Left renal pelvis (tissue), 4 donors: ENCODE measurements at places on chromosomes 2 and 18.
A peak's percentile ranks its signal among the peaks of the same experiment; 100 is the strongest.

DNA sequence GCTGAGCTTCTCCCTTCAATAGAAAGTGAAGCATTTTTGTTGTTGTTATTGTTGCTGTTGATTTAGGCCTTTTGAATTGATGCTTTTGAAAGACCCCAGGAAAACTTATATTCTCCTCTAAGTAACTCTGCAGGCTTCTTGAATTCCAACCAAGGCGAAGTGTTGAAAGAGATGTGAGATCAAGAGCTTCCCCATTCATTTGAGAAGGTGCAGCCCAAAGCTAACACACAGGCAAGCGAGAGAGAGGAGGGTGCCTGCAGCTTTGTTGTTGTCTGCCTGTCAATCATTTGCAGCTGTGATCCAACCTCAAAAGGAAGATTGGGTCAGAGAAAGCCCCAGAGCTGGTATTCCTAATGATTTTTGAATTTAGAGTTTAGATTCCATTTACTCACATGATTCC is 963.6 kb upstream of the CNTNAP5 start:
- DNase-seq: no peak

DNA sequence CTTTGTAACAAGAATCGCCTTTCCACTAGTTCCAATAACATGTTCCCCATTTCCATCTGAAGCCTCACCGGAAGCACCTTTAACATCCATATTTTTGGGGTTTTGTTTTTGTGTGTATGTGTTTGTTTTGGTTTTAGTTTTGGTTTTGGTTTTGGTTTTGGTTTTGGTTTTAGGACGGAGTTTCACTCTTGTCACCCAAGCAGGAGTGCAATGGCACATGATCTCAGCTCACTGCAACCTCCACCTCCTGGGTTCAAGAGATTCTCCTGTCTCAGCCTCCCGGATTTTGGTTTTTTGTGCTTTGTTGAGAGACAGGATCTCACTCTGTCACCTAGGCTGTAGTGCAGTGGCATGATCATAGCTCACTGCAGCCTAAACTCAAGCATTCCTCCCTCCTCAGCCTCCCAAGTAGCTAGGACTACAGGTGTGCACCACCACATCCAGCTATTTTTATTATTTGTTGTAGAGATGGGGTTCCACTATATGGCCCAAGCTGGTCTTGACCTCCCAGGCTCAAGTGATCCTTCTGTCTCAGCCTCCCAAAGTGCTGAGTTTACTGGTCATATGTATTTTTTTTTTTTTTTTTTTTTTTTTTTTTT is 36.3 kb downstream of the TGOLN2 start:
- no peak for DNase-seq

GRCh38 chr2:199607914-199608313 is 150.2 kb upstream of the SATB2 start:
- no peak for DNase-seq

GRCh38 chr2:25388491-25388890 is 46.8 kb upstream of the DNMT3A start:
- no peak for DNase-seq

GRCh38 chr2:239751679-239752355 is 273.3 kb downstream of the NDUFA10 start:
- DNase-seq: no peak

DNA sequence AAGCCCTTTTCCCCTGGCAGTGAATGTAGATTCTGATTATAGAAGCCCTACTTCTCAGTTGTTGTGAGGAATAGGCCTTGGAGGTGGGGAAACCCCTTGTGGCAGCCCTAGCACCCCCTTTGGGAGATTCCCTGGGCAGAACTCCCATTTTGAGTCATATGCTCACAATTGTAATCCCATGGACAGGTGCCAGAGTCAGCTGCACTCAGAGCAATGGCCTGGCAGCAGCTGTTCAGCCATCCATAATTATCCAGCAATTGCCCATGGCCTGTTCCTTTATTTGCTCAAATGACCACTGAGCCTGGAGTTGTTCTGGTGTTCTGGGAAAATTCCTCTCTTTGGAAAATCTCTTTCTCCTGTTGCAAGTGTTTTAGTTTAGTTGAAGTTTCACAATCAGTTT is 71.7 kb downstream of the PTRHD1 start:
- no peak for DNase-seq

DNA sequence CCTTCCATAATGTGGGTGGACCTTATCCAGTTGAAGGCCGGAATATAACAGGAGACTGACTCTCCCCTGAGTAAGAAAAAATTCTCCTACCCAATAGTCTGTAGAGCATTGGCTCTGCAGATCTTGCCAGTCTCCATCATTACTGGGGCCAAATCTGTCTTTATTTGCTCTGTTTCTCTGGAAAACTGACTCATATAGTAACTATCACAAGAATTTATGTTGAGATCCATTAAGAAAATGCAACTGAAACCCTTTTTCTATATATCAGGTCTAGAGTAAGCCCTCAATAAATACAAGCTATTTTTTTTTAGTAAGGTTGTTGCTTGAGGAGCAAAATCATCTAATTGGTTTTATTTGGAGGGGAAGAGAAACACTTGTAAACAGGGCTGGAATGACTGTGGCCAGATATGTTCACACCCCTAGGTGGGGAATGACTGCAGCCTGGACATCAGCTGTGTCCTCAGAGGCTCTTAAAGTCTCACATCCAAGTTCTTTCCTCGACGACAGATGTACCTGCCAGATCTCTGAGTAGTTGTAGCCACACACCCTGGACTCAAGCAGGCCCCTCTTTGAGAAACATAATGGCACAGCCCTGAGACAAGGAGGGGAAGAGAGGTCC is 339.7 kb downstream of the TNS1 start:
- DNase-seq: no peak

DNA sequence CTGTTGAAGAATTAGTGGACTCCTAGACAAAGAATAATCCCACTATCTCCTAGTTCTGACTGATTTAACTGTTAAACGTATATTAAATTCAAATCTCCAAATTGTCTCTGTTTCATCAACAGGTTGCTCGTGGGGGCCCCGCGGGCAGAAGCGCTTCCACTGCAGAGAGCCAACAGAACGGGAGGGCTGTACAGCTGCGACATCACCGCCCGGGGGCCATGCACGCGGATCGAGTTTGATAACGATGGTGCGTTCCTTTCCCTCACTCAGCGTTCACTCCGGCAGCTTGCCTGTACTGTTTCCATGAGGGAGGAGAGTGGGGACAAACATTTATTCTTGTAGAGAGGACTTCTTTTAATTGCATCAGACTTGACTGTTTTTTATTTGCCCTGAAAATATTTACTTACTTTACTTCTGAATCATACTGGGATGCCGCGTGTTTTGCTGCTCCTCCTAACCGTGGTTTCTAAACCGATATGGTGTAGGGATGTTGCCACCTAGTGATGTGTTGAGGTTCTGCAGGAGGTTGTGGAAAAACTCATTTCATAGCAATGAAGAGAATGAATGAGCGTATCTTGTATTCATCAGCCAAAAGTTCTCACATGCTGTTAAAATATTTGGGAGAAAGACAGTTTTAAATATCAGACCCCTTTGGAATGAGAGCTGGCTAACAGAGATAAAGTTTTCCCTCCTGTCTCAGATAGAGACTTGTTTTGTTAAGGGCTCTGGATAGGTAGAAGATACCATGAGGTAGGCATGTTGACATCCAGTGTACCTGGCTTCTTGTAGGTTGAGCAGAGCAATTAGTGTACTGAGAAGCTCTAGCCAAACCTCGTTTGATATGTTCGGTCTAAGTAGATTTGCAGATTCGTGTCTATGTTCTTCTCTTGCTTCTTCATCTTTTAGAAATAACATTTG is 38.3 kb downstream of the ITGA6 start:
- DNase-seq: no peak

DNA sequence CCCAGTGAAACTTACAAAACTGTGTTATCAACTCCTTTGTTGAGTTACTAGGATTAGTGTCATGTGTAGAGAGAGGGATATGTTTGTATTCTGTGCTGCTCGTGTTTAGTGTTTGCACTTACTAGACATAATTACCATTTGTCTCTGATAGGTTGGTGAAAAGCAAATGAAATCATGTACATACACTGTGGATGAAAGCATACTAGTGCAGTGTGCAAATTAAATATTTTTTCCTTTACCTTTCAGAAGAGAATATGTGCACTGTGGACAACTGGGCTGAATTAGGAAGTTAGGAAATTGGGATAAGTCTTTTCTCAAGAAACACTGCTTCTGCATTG is 1.2 kb downstream of the KIAA1328 start:
- no peak for DNase-seq

- DNase-seq: no peak
Observed at GRCh38 chr2:26605195-26605998, 35.8 kb downstream of the CIB4 start.

DNA sequence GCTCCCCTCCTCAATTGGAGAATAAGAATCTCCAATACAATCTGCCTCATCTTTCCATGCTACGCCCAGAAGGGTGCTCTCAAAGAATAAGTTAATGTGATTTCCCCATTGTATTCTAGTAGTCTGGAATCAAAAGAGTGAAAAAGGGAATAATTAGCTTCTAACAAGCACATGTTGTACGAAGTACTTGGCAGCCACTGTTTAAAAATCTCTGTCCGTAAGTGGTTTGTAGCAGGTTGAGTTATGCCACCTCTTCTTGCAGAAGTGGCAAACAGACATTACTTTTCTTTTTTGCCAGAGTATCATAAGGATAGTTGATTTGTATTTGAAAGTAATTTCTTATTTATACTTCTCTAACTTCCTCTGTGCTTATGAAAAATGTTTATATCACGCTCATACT is 184.7 kb downstream of the CD226 start:
- no peak for DNase-seq

DNA sequence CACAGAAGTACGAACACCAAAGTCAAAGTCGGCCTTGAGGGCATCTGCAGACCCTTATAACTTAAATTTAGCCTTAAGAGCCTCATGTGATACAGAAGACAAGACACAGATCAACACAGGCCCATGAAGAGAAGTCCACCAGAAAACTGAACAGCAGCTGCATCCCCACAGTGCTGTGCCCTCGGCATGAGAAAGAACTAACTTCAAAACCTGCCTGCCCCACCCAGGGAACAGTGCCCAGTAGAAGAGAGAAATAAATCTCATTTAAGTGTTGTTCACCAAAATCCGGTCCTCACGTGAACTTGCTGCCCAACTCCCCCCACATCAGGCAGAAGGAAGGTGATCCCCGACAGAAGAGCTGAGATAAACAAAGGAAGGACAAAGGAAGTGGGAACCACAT is 73.7 kb downstream of the PXDN start:
- no peak for DNase-seq

DNA sequence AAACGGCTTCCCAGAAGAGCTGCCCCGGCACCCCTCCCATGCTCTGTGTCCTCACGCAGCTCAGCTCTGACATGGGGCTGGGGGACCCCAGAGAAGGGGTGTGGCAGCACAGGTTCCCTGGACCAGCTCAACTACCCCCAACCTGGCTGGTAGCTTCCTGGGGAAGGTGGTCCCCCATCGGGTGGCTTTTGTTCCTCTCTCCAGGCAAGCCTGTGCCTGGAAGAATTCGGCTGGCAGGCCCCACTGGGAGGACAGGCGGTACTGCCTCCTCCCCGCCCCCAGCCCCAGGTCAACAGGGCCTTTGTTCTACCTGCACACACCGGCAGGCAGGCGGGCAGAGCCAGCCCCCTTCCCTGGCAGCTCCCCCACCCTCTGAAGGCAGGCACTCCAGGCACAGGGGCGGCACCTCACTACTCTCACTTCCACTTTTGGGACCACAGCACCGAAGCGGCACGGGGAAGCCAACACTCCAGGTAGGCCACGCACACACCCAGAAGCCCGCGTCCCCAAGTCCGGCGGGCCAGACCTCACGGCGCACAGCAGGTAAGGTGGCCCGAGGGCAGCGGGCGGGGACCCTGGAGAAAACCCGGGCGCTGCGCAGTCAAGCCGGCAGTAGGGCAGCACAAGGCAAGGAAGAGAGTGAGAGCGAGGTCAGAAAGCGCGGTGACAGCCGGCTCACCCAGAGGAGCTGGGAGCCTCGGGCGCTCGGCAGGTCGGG is 1.3 kb downstream of the HS6ST1 start:
- no peak for DNase-seq

DNA sequence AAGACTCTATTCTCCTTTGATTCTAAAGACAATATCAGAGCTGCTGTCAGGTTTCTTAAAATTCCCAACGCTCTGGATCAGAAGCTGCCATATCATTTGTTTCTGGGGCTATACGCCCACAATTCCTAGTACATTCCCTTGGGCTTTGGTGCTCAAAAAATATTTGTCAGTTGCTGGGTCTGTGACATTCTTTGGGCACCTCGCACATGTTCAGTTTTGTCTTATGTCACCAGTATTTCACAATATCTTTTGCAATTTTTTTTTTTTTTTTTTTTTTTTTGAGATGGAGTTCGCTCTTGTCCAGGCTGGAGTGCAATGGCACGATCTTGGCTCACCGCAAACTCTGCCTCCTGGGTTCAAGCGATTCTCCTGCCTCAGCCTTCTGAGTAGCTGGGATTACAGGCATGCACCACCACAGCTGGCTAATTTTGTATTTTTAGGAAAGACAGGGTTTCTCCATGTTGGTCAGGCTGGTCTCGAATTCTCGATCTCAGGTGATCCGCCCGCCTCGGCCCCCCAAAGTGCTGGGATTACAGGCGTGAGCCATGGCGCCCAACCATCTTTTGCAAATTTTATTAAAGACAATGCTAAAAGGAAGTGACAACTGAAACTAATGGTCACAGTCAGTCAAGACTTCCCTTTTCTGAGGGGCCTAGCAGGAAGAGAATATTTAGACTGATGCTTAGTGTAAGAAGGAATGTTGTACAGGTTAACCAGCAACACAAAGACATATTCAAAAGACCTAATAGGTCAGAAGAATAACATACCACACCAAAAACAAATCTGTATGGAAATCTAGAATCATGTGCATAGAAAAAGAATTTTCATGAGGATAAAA is 6.8 kb downstream of the ZNF397 start:
- no peak for DNase-seq

- no peak for DNase-seq
Observed at GRCh38 chr18:56953428-56954198, 193.3 kb upstream of the BOD1L2 start.

- DNase-seq: no peak
Observed at GRCh38 chr2:240464514-240465241, 29.2 kb downstream of the GPC1 start.

- no peak for DNase-seq
Observed at GRCh38 chr18:3217948-3218647, 1.7 kb downstream of the MYOM1 start.

GRCh38 chr2:179592167-179592936 is 269.1 kb downstream of the ZNF385B start:
- no peak for DNase-seq

- DNase-seq: no peak
Observed at GRCh38 chr2:30221531-30221930, 9.8 kb upstream of the LBH start.

GRCh38 chr2:36677386-36677785 is 19.1 kb upstream of the VIT start:
- DNase-seq: no peak

DNA sequence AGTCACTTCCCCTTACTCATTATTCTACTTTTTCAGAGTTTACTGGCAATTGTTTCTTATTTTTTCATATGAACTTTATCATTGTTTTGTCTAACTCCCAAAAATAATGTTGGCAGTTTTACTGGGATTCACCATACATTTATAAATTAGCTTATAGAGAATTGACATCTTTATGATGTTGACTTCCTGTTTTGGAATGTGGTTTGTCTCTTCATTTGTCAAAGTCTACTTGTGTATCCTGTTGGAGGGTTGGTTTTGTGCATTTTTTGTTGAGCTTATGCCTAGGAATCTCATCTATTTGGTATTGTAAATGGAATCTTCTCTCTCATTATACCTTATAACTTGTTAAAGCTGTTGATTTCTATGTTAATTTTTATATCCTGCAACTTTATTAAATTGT is 16.4 kb downstream of the EPC2 start:
- DNase-seq: peak; percentile 6
